ENCODE measurements at places on chromosomes 7 and 10.

GRCh38 chr10:110010486-110011378 lies 2.9 kb downstream of the ADD3 start:
- H3K27me3 ChIP-seq = no peaks in the 10 kb centered on the region
- peak overlapping the region; percentile 19 for H3K27ac ChIP-seq
- H3K4me1 ChIP-seq = peaks cover 85% of the 10 kb centered on the region
- DNase-seq = no peak

DNA sequence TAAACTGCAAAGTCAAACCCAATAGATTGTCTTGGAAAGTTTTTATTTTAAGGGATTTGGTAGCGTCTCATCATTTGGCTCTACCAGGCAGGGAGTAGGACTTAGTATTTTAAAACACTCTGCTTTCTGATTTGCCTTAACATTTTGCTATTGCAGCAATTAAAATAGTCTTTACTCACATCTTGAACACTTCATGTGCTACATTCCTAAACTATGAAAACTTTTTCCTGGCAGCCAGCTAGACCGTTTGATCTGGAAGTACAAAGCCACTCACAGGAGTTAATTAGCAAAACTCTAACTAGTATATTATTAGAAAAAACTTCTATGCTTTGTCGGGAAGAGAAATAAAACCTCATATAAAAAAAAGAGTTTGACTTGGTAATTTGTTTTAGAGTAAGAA lies 111.4 kb downstream of the TFPI2 start:
- no peak for DNase-seq
- no peak overlapping the region for H3K27ac ChIP-seq
- no peaks in the 10 kb centered on the region for H3K36me3 ChIP-seq
- no peaks in the 10 kb centered on the region for H3K27me3 ChIP-seq
- H3K4me3 ChIP-seq = no peak overlapping the region

- no peaks in the 10 kb centered on the region for H3K36me3 ChIP-seq
- H3K27me3 ChIP-seq = no peaks in the 10 kb centered on the region
- peaks cover 60% of the 10 kb centered on the region for H3K4me1 ChIP-seq
- no peak overlapping the region for H3K4me3 ChIP-seq
- DNase-seq = no peak
- no peak overlapping the region for H3K27ac ChIP-seq
These were observed 42.5 kb downstream of the NOD1 start for GRCh38 chr7:30436046-30436445.

DNA sequence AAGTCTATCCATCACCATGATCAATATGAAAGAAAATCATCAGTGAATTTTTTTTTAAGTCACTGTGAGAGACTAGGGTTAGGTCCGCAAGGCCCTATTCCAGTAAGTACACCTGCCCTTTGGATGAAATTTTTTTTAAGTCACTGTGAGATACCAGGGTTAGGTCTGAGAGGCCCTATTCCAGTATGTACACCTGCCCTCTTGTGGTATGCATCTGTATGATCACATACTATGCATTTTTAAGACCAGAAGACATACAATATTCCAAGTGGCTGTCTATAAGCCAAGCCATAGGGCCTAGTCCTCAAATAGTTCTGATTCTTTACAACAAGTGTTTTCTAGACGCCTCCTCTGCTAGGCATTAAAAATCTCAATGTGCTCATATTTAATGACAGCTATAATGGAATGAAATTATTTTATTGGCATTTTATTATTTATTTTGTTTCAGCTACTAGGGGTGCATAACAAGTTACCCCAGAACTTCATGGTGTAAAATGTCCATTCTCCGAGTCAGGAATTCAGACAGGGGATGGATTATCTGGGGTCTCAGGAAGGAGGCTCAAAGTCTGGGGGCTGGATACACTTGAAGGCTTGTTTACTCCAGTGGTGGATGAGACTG lies 53.1 kb downstream of the TEX36 start:
- no peak for DNase-seq
- no peaks in the 10 kb centered on the region for H3K36me3 ChIP-seq
- H3K4me3 ChIP-seq = no peak overlapping the region
- no peaks in the 10 kb centered on the region for H3K4me1 ChIP-seq

Data from heart right ventricle (tissue), 16 donors.